ENCODE measurements at places on chromosomes 11 and 22.

GRCh38 chr11:43747130-43747802 is 66.7 kb downstream of the HSD17B12 start:
- no peak for DNase-seq

DNA sequence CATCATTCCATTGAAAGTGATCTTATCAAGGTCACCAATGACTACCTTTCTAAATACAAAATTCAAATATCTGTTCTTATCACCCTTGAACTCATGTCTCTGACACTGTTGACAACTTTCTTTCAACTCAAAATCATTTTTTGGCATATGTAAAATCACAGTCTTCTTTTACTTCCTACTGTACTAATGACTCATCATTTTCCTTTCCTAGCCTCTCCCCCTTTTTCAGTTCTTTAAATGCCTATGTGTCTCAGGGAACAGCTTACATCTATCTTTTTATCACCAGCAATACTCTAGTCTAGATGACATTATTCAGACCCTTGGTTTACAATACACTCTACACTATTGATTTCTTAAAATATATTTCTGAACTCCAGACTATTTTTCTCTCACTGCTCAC is 2220.7 kb upstream of the RAG2 start:
- no peak for DNase-seq

DNA sequence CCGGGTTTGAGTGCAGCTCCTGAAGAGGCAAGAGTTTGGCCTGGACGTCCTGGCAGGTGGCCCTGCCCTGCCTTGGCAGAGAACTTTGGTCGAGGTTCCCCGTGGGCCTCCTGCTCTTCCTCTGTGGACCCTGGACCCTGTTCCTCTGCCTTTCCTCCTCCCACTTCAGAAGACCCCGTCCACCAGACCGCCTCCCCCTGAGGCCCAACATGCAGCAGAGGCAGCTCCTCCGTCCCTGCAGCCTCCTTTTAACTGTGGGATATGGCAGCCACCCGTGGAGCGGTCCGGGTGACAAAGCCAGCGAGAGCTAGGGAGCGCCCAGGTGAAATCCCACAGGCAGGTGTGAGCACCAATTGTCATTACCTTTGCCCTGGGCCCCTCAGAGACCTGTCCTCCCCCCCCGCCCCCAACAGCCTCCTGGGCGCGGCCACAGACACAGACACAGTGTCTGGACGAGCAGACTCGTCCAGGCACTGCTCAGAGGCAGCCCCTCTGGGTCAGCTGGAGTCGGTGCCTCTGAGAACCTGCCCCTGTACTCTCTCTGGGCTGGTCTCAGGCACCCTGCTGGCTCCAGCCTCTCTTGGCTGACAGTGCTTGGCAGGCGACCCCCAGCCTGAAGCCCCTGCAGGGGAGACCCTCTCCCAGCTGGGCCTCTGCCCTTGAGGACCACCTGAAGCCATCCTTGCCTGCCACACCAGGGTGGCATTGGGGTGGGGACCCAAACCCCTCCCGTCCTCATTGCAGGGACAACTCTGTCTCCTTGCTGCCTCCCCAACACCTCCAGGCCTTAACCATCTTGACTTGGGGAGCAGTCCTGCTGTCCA is 4.1 kb upstream of the PTDSS2 start:
- DNase-seq, result no peak

DNA sequence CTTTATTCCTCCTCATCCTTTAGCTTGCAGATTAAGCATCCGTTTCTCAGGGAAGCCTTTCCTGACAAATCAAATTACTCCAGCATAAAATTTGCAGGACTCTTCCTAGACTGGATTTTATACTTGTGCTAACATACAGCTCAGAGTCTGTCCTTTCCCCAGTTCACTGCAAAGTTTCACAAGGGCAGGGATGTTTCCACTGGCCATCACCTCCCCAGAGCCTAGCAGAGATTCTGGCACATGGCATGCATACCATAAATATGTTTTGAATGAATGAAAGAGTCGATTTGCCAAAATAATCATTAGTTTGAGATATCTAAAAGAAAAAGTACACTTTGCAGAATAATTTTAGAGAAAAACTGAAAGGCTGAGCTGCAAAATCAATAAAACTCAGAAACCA is 10.6 kb downstream of the MSANTD4 start:
- no peak for DNase-seq

- no peak for DNase-seq
These were observed 93.7 kb downstream of the STIM1 start for GRCh38 chr11:3949125-3949524.

DNA sequence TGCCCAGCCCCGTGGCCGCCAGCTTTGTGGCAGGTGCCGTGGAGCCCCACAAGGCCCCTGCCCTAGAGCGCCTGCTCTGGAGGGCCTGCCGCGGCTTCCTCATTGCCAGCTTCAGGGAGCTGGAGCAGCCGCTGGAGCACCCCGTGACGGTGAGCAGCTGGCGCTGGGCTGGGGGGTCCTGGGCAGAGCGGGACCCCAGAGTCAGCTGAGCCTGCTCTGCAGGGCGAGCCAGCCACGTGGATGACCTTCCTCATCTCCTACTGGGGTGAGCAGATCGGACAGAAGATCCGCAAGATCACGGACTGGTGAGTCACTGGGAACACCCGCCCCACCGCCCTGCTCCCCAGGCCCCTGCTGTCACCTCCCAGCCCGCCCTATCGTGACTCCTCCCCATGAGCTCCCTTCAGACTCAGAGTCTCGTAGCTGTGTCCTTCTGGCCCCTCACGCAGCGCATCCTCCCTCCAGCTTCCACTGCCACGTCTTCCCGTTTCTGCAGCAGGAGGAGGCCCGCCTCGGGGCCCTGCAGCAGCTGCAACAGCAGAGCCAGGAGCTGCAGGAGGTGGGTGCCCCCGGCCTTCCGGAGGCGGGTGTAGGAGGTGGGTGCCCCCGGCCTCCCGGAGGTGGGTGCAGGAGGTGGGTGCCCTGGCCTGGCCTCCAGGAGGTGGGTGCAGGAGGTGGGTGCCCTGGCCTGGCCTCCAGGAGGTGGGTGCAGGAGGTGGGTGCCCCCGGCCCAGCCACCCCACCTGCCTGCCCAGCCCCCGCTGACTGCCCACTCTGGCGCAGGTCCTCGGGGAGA is 4.7 kb downstream of the TCIRG1 start:
- no peak for DNase-seq

DNA sequence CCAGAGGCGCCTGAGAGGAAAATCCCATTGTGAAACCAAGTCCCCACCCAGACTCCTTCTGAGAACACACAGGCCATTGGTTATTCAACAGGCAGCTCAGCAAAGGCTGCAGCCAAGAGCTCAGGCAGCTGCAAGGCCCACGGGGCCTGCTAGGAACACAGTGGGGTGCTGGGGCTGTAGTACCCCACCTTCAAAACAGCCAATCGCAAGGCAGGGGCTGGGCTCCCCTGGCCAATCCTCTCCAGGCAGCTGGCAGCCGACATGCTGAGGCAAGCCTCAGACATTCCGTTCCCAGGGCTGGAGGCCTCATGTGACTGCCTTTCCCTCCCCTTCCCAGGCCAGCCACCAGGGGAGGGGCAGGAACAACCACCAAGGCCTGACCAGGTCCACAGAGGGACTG is 6.6 kb downstream of the PRODH start:
- no peak for DNase-seq

DNA sequence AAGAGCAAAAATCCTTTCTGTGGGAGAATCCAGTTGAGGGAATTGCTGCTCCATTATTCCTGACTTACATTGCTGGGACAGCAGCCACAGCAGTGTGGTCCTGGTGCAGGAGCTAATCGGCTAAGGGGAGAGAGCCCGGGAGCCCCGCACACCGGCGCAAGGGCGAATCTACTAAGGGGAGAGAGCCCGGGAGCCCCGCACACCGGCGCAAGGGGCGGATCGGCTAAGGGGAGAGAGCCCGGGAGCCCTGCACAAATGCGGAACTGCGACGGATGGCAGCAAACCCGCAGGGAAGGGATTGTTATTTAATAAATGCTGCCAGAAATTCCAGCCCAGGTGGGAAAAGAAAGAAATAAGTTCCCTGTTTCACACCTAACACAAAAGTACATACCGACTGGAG is 43.5 kb downstream of the TPCN2 start:
- DNase-seq, result no peak

GRCh38 chr11:119807841-119808240 is 78.8 kb upstream of the NECTIN1 start:
- no peak for DNase-seq

DNA sequence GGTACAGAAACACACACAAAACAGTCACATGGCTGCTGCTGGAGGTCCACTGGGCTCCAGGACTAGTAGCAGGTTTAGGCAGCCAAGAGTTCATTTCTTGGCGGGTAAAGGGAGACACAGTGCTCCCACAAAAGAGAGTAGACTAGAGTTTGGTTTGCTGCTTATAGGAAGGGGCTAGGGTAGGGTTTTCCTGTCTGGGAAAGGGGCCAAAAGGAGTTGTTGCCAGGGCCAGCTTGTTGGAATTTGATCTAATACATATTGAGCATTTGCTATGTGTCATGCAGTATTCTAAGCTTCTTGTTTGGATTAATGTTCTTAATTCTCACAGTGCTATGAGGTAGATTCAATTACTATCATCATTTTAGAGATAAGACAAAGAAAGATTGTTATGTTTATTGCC is 195.1 kb upstream of the PLET1 start:
- DNase-seq, result no peak

- no peak for DNase-seq
These were observed 5.6 kb upstream of the SYT8 start for GRCh38 chr11:1829039-1829820.

DNA sequence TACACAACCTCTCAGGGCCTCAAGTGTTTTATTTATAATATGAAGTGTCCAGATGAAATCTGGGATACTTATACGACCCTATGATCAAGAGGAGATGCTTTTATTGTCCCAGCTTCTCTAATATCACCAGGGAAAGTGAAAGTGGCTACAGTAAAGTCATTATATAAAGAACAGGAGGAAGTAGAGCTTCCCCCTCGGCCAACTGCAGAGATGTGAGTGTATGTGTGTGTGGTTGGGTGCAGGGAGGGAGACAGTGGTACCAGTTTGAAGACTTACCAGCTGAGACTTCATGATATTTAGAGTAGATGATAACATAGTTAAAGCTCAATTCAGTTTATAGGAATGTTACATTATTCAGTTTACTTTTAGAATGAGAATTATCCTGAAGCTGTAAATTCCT is 373.6 kb upstream of the DDI1 start:
- DNase-seq, result no peak

- DNase-seq, result no peak
These were observed 569.9 kb downstream of the LUZP2 start for GRCh38 chr11:25066706-25067105.

DNA sequence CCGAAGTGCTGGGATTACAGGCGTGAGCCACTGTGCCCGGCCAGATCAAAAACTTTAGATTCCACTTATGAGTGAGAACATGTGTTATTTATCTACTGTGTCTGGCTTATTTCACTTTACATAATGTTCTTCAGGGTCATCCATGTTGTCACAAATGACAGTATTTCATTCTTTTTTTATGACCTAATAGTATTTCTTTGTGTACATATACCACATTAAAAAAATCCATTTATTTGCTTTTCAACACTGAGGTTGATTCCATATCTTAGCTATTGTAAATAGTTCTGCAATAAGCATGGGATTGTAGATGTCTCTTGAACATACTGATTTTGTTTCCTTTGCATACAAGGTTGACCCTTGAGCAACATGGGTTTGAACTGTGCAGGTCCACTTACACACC is 13.2 kb upstream of the SCGB1D1 start:
- no peak for DNase-seq

GRCh38 chr11:84261707-84262106 is 975.5 kb upstream of the CCDC90B start:
- no peak for DNase-seq

DNA sequence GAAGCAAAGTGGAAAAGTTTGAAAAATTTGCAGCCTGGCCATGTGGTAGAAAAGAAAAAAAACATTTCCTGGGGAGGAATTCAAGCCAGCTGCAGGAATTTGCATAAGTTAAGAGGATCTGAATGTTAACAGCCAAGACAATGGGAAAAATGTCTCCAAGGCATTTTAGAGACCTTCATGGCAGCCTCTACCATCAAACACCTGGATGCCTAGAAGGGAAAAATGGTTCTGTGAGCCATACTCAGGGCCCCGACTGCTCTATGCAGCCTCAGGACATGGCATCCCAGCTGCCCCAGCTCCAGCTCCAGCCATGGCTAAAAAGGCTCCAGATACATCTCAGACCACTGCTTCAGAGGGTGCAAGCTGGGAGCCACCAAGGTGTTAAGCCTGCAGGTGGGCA is 149.1 kb upstream of the SOX6 start:
- DNase-seq, result no peak

DNA sequence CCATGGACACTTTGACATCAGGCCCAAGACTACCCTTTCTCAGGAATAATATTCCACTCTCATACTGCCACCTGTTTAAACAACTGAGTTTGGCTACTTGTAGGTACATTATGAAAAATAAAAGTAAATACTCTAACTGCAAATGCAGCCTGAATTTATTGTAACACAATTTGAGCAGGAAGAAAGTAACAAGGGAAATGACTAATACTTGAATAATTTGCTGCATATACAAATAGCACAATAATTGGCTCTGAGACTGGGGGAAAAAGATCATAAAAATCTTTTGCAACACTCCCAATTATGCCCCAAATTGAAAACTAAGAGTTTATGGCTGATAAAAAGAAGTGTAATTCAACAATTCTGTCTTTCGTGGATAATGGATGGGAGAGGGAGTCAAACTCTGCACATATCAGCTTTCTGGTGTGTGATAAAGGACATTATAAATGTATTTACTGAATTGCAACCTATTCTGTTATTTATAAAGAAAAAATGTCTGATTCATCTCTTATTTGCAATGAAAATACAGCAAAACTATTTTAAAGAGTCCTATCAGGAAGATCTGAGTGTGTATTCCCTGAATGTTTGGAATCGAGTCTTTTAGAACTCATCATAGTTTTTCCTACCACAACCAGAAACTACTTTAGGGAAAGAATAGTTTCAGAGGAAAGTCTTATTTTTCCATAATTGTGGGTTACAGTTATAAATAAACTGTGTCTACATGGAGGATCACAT is 359.0 kb downstream of the JRKL start:
- no peak for DNase-seq

DNA sequence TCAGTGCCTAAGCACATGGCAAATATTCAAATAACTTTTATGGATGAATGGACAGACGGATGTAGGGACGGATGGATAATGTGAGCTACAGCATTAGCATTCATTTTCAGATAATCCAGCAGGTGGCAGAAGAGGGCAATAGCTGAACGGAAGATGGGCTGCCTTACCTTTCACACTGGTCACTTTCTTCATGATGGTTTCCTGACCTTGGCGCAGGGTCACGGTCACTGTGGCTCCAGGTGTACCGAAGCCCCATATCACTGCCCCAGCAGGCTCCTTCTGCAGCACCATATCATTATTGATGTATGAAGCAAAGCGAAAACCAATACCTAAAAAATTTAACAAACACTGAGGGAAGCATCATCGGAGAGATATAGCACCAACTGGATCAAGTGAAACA is 4.3 kb downstream of the SIAE start:
- DNase-seq, result peak; percentile 12

- DNase-seq, result no peak
These were observed 67.7 kb downstream of the APOL5 start for GRCh38 chr22:35785181-35785923.

- DNase-seq, result no peak
These were observed 3.0 kb downstream of the RASL10A start for GRCh38 chr22:29312218-29313125.

Data from NCI-H774 (cell line).